Naive thymus-derived CD4-positive, alpha-beta T cell (primary cell): ENCODE measurements at places on chromosomes 12 and 14. TPM values are rescaled to one million over a fixed set of nuclear protein-coding genes. Genes with fewer than 3 reads are reported as not detected.

Gene MANSC4
- not detected for polyA plus RNA-seq

Gene CLEC2D
- polyA plus RNA-seq: 323 TPM

Gene TMEM233
- polyA plus RNA-seq: not detected

Gene LPAR5
- polyA plus RNA-seq: 6.6 TPM

Gene RNASE9
- not detected for polyA plus RNA-seq

Gene NRXN3
- not detected for polyA plus RNA-seq

Gene PGF
- not detected for polyA plus RNA-seq

DNA sequence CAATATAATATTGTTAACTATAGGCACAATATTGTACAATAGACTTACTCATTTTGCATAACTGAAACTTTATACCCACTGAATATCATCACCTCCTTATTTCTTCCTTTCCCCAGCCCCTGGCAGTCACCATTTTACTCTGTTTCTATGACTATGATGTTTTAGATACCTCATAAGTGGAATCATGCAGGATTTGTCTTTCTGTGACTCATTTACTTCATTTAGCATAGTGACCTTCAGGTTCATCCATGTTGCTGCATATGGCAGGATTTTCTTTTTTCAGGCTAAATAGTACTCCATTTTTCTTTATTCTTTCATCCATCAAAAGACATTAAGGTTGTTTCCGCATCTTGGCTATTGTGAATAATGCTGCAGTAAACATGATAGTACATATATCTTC, 18.9 kb downstream of the USP15 start:
- DNase-seq: no peak

- no peak for DNase-seq
These were observed 117.3 kb downstream of the BTG1 start for GRCh38 chr12:92028441-92028709.

DNA sequence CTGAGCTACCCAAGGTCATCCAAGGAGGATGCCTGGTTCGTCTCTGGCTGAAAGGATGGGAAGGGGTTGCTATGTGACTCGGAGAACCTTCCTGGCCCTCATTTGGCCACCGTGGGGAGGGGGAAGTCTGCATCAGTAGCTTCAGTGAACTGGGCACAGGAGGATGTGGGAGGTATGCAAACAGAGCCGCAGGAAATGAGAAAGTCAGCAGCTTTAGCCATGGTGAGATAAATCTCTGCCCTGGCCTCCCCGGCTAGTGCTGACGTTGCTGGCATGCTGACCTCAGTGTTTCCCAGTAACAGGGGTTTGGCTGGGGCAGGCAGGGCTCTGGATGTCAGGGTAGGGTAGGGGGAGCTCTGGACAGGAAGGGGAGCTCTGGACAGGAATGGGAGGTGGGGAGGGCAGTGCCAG, 2.3 kb upstream of the CEBPE start:
- no peak for DNase-seq

GRCh38 chr12:14545144-14546124, 22.2 kb downstream of the PLBD1 start:
- DNase-seq: no peak

- peak; percentile 67 for DNase-seq
These were observed 37.0 kb upstream of the P2RX7 start for GRCh38 chr12:121095544-121096198.

- no peak for DNase-seq
These were observed 76.2 kb upstream of the DYNC1H1 start for GRCh38 chr14:101888182-101888581.

DNA sequence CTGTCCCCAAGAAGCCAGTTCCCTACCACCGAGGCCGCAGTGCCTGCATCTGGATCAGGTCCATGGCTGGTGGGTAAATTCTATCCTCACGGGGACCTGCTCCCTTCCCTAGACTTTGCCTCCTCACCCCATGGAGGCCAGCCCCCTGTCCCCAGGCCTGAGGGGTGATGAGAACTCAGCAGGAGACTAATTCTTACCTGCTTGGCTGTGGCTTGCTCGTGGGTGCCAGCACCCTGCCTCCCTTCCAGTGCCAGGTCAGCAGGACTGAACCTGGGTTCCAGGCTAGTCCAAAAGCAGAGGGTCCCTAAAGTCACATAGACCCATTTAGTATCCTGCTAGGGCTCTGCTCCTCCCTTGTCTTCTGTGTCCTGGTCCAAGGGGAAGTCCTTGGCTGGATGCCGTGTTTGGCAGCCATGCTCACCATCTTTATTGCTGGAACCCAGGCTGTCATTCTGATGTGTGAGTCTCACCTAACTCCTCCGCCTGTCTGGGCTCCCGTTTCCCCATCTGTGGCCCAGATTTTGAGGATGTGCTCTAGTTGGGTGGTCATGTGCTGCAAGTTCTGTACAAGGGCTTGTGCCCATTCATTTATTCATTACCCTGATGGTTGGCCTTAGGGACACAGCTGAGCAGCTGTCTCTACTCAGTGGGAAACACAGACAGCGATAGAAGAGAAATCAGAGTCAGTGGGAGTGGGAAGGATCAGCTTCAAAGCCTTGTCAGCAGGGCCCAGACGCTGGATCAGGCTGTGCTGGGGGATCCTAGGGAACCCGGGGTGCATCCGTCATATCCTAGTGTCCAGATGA, 949 bp downstream of the PLBD2 start:
- DNase-seq: peak; percentile 24

GRCh38 chr12:20004952-20005351, 363.4 kb upstream of the PDE3A start:
- no peak for DNase-seq

DNA sequence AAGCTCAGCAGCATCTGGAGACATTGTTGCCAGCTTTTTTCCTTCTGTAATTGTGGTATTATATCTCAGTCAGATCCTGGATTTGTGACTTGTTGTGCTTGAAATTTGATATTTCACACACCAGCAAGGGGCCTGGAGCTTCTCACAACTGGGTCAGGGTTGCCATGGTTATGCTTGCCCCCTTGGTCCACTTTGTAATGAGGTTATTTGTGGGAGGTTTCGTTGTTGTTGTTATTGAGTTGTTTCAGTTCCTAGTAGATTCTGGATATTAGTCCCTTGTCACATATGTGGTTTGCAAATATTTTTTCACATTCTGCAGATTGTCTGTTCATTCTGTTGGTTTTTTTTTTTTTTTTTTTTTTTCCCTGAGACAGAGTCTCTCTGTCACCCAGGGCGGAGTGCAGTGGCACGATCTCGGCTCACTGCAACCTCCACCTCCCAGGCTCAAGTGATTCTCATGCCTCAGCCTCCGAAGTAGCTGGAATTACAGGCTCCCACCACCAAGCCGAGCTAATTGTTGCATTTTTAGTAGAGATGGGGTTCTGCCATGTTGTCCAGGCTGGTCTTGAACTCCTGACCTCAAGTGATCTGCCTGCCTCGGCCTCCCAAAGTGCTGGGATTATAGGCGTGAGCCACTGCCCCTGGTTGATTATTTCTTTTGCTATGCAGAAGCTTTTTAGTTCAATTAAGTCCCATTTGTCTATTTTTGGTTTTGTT, 80.6 kb upstream of the ETV6 start:
- no peak for DNase-seq

- no peak for DNase-seq
These were observed 210.4 kb upstream of the FAR2 start for GRCh38 chr12:28938581-28939235.

DNA sequence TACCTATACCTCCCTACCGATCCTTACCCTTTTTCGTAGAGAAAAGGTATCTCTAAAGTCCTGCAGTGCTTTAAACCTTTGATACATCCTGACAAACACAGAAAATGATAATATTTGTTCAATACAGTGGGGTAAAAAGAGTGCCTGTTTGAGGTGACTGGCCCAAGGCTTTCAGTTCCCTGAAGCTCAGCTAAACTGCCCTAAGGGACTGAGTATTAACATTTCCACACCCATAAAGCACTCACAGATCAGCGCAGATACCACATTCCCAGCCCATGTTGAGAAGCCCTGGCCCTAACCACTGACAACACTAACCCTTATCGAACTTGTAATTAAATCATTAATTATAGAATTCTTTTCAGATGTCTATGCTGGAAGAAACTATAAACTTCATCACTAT, 108.7 kb downstream of the DIP2B start:
- no peak for DNase-seq
